ENCODE measurements at places on chromosomes 2 and 18.

DNA sequence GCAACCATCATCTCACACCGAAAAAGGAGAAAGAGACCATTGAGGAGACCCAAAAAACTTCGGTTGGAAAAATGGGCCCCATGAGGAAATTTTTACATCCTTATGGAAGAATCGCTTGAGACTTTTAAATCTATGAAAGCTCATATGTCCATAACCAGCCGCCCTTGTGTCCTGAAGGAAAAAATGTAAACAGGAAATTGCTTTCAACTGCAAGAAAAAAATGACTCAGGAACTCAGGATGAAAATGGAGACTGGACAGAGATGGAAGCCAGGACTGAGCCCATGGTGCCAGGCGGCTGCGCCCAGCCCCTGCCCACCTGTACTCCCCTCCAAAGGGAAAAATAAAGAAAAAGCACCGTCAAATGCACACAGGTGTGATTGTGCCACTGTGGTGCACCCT, 81.5 kb upstream of the SLC66A3 start:
- no peak for DNase-seq

DNA sequence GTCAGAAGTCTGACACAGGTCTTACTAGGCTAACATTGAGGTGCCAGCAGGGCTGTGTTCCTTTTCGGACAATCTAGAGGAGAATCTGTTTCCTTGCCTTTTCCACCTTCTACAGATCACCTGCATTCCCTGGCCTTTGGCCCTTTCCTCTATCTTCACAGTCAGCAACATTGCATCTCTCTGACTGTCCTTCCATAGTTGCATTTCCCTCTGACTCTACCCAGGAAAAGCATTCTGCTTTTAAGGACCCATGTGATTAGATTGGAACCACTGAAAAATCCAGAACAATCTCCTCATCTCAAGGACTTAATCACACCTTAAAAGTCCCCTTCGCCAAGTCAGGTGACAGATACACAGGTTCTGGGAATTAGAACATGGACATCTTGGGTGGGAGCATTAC, 181.5 kb downstream of the SLC8A1 start:
- DNase-seq: no peak

GRCh38 chr18:37484983-37485834, 80.4 kb downstream of the CELF4 start:
- no peak for DNase-seq

- no peak for DNase-seq
Observed at GRCh38 chr18:76401498-76401897, 93.5 kb downstream of the ZNF516 start.

DNA sequence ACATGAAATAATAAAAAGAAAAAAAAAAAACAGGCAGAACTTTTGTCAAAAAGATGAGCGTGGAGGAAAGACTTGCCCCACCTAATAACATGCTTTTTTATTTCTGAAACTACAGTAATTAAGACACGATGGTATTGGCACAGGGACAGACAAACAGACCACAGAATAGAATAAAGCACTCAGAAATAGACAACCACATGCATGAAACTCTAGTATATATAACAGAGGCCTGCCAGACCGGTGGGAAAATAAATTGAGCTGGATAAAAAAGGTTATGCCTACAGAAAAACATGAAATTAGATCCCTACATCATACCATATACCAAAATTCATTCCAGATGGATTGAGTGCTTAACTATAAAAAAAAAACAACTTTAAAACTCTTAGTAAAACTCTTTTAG, 163.1 kb downstream of the NRP2 start:
- no peak for DNase-seq

DNA sequence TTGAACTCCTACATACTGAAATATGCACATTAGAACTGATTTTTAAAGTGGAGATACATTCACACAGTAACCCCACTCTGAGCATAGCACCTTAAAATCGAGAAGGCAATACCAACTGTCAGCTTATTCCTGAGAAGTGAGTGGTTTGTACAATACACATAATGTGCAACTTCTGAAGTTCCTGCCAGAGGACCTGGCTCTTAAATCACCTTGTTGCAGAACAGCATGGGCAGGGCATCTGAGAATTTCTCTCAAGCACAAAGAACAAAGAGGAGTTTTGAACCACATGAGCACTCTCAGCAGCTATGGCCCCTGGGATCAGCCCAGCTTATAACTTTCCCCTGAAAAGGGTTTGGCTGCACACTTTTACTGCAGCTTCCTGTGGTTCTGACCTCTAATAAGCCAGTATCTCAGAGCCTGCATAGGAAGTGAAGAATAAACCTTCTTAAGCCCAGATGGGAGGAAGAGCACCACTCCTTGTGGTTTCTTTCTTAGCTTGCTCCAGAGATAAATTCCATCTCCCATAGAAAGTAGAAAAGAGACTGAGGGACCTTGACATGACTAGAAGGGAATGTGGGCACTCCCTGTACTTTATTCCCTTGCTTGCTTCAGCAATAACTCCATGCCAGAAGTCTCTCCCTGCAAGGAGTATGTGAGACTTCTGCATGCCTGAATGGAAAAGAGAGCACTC, 862.3 kb downstream of the SUCLG1 start:
- no peak for DNase-seq

GRCh38 chr2:221124532-221125240, 447.4 kb downstream of the EPHA4 start:
- DNase-seq: no peak

DNA sequence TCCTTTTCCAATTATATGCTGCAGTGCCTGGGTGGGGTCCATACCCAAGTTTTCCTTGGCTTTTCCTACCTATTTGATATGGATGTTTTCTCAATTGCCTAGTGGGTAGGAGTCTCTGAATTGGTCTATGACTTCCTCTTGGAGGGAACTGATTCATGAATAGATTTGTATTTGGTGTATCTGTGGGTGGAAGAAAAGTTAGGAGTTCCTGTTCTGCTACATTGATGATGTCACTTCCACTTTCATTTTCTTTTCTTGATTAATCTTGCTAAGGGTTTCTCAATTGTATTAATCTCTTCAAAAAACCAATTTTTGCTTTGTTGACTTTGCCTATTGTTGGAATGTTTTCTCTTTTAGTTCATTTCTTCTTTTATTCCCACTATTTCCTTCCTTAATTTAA, 37.4 kb upstream of the SLC9A2 start:
- DNase-seq: no peak
